ENCODE measurements at places on chromosomes 12 and 14.

DNA sequence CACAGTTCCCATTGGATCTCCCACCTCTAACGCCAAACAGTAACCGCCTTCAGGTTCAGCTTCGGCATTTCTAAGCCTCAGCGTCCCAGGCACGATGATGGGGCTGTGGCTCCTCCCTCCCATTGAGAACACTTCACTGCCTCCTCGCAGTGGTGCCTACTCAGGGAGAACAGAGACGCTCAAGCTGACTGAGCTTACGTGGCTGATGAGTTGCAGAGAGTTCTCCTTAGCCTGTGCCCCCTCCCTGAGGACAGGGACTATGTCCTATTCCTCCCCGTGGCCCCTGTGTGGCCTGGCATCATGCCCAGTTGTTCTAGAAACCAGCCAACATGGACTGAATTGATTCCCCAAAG, 87.0 kb downstream of the ITPK1 start:
- DNase-seq = no peak

DNA sequence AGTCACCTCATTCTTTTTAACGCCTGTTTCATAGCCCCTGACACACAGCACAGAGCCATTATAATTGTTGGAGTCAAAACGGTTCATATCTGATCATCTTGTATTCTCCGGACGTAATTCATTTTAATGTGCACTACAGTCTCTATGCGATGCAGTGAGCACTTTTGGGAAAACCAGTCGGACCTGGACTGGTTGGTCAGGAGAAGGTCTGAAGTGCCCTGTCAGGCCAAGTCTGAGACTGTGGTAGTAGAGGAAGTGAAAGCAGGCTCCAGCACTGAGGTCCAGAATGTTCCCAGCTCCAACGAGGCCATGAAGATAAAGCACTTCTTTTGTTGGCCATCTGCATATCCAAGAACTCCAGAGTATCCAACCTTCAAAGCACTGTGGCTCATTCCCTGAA, 117.1 kb upstream of the NCOR2 start:
- DNase-seq = no peak

DNA sequence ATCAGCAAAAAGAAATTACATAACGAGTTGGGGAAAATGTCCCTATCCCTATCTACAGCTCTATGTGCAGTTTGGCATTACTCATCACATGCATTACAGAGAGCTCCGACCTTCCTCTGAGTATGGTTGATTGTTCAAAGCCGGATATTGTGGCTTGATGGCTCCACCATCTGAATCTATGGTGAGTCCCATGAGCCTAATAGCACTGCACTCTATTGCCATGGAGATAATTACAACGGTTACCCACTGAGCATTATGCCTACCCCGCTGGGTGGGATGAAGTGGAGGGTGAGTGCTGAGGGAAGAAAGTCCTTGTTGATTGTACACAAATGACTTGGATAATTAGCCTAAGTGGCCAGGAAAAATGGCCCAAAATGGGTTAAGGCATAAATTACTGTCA, 800.5 kb downstream of the NRXN3 start:
- no peak for DNase-seq

DNA sequence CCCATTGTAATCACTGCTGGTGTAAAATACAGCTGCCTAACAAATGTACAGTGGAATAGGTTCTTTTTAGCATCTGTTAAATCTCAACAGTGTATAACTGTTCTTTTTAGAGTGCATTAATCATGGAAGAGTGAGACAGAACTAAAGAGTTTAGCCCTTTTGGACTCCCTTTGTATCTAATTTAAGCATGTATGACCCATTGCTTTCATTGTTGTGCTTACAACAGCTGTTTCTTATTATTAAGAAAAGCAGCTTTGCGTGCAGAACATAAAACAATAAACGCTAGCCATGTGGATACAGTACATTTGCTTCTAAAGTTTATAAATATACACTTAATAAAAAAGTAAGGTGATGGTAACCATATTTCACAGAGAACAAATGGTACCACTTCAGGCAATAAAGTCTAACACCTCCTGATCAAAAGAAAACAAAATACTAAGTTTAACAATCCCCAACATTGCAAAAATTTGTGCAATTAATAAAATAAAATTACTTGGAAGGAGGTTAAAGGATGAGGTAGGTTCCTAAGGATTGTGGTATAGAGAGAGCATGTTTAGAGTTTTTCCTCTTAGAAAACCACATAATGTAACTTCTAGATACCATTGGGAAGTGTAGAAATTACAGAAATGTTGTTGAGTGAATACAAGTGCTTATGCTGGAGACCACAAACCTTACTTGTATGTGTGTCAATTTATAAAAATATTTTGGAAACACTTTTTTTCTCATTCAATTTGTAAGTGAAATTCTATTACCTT, 448.7 kb downstream of the SLC6A15 start:
- DNase-seq = no peak

DNA sequence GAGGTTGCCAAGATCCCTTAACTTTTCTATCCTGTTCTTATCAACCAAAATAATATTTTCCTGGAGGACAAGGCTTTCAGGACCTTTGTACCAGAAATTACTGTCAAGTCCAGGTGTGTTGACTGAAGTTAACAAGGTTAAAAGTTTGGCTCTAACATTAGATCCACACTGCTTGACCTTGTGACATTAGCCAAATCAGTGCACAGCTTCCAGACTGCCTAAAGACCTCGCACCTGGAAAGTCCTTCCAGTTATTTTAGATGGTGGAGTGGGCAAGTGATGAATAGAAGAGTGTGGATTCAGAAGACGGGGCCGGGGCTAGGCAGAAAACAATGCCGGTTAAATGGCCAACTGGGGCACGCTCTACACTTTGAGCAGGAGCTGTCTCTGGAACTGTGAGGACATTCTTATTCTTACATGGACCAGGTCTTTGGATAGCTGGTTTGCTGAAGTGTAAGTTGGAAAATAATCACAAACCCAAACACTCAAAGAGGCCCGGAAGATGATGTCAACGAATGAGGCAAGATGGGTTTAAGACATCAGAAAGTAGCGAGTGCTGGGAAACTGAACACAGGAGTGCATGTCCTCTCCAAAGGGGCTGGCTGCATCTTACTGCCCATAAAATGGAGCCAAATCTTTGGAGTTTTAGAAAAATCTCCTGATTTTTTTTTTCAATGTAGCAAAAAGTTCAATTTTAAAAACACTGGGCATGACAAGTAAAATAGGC, 56.3 kb downstream of the NIN start:
- no peak for DNase-seq

GRCh38 chr12:98817742-98818141, 172.7 kb downstream of the APAF1 start:
- DNase-seq = no peak

GRCh38 chr12:103626498-103626897, 39.4 kb downstream of the STAB2 start:
- peak; percentile 33 for DNase-seq

DNA sequence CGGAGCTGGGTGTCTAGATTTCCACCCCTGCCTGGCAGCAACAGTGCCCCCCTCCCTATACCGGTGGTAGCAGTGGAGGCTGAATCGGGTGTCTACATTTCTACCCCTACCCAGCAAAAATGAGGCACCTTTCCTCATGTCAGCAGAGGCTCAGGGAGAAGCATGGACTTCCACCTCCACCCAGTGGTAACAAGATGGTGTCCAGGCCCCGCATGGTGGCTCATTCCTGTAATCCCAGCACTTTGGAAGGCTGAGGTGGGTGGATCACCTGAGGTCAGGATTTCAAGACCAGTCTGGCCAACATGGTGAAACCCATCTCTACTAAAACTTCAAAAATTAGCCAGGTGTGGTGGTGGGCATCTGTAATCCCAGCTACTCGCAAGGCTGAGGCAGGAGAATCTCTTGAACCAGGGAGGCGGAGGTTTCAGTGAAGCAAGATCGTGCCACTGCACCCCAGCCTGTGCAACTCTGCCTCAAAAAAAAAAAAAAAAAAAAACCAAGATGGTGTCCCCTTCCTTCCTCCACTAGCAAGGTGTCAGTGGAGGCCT, 35.5 kb upstream of the OR5AU1 start:
- no peak for DNase-seq

GRCh38 chr12:25101092-25101445, 93.9 kb downstream of the DNAI7 start:
- no peak for DNase-seq

GRCh38 chr12:123958876-123959275, 13.8 kb downstream of the CCDC92 start:
- no peak for DNase-seq

- DNase-seq = no peak
These were observed 16.4 kb downstream of the NR1H4 start for GRCh38 chr12:100490056-100490455.

DNA sequence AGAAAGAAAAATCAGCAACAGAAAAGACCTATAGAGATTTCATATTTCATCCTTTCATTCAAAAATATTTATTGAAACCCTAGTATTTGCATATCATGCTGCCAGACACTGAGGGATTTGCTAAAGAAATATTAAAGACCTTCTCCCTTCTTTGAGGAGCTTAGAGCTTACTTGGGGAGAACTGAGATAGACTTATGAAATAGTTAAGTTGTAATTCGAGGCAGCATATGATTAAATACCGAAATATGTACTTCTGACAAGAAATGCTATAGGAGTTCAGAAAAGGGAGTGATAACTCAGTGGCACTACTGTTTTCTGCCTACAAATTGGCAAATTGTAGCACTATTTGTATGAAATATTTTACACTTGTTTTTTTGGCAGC, 59.1 kb downstream of the PLXNC1 start:
- no peak for DNase-seq

GRCh38 chr12:42704810-42705401, 115.4 kb upstream of the PRICKLE1 start:
- DNase-seq = no peak

- no peak for DNase-seq
These were observed 89.7 kb upstream of the PARP11 start for GRCh38 chr12:3962631-3963483.

DNA sequence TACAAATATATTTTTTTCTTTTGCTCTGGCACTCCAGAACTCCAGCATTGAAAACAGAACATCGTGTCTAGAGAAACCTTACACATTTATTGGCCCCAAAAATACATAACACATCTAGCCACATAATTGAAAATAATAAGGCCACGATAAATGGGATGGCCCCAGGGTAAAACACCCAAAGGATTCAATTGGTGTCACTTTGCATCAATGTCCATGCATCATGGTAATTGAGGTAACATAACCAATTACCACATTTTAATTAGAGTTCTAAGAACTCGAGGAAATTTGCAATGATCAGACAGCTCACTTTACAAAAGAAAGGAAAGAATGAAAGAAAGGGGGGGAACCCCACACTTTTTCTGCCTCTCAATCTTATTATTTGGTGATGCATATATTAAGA, 151.8 kb upstream of the NPAS3 start:
- DNase-seq = no peak
